Activated CD4-positive, alpha-beta memory T cell treated with anti-CD3 and anti-CD28 coated beads, Interleukin-2, amount 10 ng/mL, durations not matched to agents 7 days and 5 days (primary cell): ENCODE measurements at places on chromosomes 11 and 22.

- no peak for DNase-seq
These were observed 205.4 kb upstream of the SNX19 start for GRCh38 chr11:131121426-131122333.

DNA sequence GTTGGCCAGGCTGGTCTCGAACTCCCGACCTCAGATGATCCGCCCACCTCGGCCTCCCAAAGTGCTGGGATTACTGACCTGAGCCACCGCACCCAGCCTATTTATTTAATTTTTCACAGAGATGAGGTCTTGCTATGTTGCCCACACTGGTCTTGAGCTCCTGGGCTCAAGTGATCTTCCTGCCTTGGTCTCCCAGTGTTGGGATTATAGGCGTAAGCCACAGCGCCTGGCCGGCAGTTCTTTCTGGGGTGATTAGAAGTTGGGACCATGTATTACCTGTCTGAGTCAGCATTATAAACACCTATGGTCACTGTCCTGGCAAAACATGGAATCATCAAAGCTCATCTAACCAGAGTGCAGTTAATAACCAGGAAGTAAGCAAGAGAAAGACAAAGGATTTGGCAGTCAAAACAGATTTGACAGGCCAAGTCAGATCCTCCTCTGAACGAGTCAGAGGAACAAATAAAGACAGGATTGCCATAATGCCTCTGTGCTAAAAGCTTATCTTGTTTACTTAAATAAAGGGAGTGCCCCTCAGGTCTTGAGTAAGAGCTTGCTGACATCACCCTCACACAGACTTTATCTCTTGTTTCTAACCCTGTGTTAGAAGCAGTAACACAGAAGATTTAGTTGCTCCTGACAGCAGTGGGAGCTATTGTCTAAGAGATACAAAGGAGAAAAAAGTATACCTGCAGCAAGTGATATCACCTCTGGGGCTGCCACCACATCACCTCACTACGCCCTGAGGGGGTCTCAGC lies 3.7 kb downstream of the SERPIND1 start:
- DNase-seq: no peak

- no peak for DNase-seq
These were observed 93.1 kb upstream of the HORMAD2 start for GRCh38 chr22:29987137-29987536.

GRCh38 chr11:22130462-22131053 lies 62.3 kb upstream of the ANO5 start:
- DNase-seq: no peak

DNA sequence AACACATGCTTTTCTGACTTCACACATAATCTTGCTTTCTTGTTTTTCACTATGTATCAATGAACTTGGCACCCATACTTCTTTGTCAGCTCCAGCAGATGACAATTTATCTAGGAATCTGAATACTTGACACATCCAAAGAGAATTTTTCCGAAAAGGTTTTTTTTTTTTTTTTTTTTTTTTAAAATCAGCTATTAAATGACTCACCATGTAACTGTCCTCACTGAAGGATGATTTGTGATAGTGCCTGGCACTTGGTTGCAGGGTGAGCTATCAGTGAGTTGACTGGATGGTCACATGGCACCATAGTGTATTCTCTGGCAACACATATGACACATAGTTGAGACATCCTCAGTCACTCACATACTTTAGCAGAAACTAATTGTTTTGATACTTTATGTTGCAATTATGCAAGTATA lies 133.4 kb upstream of the E2F8 start:
- no peak for DNase-seq

DNA sequence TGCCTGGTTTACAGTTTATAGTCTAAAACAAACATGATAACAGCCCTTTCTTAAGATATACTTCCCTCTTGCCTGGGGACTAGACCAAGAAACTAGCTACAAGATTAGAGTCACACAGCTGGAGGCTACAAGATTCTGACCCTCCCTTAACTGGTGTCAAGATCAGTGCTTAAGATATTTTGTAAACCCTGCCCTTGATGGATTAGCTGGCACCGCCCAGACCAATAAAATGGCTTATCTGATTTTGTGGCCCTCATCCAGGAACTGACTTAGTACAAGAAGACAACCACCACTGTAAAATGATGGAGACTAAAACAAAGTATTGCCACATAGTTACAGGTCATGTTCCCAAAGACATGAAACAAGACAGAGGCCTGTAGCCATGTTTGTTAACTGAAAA lies 53.4 kb downstream of the FAM181B start:
- no peak for DNase-seq

DNA sequence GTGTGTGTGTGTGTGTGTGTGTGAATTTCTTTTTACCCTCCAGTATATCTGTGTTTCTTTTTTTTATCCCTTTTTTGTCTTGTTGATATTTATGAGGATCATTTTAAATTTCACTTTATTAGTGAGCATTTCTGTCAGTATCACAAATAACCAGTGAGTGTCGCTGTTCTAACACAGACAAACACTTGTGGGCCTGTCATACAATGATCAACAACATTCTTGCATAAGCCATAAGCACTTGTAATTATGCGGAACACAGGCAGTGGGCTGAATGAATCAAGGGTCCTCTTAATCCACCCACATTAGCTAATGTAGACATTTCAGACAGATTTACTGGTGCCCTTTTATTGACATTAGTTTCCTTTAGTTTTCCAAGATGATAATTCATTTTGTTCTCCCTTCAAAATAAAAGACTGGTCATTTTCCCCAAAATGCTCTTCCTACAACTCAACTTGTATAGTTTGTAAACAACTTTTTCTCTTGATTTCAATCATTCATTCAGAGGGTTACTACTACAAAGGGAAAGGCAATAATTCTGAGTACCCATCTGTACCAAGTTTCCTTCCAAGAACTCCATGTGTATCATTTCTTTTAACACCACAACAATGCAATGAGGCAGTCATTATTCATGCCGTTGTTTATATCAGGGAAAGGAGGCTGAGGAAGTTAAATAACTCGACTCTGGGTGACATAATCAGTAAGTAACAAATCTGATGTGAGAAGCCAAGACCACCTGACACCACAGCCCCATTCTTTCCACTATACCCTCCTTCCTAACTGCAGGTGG lies 34.5 kb upstream of the ANO3 start:
- no peak for DNase-seq

- DNase-seq: peak; percentile 76
These were observed 6.8 kb upstream of the CDKN1C start for GRCh38 chr11:2892215-2892966.

- DNase-seq: no peak
These were observed 10.3 kb upstream of the IGF2 start for GRCh38 chr11:2149460-2149859.

DNA sequence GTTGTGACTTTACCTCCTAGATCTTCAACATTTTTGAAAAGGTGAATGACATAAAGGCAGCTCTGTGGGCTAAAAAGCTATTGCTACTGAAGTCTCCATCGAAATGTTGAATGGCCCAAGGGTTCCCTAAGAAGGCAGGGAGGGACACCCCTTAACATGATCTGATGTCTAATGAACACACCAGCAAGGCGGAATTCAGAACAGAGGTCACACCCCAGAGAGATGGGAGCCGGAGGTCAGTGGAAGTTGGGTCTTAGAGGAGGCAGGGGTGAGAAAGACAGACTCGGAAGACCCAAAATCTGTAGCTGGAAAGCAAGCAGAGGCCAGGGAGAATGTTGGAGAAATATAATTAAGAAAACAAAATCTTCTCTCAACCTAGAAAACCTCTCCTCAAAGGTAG lies 79.0 kb downstream of the TRIM29 start:
- no peak for DNase-seq

DNA sequence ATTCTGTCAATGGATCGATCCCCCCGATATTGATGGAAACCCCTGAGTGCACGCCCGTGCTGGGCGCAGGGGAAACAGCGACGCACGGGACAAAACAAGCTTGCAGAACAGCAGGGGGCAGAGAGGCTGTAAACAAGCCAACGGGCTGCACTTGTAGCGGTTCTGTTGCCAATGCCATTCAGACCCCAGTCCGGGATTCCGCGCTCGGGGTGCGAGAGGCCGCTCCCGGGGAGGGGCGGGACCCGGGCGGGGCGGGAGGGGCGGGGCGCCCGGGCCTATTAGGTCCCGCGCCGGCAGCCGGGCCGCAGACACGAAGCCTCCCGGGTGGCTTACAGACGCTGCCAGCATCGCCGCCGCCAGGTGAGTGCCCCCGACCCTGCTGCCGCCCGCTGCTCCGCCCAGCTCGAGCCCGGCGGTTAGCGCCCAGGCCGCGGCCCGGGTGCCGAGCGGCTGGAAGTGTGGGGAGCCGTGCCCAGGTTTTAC lies at the start of gene BIK:
Gene BIK (plus strand): TSS at position 307 of the 483 bp plus-strand sequence. CDS start 13,273 bp downstream, outside the sequence.
- peak; percentile 58 for DNase-seq

DNA sequence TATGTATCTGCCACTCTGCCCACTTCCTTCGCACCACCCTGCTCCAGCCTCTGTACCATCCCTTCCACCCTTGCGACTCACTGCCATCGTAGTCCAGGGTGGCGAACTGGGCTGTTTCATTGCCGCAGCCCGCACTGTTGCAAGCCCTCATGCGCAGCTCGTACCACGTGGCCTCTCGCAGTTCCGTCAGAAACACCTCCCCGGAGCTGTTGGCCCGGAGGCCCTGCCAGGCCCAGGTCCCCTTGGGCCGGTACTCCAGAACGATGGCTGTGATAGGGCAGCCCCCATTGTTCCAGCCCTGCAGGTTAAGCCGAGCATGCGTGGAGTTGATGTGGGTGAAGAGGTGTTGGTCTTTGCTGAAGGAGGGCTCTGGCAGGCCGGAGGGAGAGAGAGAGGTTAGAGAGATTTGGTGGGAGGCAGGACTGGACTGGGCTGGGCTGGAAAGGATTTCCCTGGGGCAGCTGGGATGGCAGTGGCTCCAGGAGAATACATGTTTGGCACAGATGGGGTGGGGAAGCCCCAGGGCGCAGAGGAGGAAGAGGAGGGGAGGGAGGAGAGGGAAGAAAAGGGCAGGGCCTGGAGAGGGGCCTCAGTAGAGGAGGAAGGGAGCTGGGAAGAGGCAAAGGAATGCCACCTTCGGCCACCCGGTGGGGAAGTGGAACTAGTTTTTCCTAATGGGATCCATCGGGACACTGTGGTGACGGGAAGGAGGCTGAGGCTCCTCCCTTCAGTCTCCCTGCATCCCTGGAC lies 109.6 kb downstream of the CEP164 start:
- DNase-seq: no peak

- DNase-seq: no peak
These were observed 14.4 kb downstream of the ZBTB16 start for GRCh38 chr11:114073828-114074381.

DNA sequence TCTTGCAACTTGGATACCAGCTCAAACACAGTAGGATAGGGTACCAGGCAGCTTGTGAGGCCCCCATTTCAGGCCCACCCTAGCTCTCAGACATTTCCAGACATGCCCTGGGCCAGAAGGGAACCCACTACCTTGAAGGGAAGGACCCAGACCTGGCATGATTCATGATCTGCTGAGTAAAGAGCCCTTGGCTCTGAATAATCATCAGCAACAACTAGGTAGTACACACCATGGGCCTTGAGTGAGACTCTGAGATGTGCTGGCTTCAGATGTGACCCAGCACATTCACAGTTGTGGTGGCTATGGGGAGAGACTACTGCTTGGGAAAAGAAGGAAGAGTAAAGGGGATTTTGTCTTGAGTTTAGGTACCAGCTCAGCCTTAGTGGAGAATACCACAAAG lies 23.6 kb downstream of the JRKL start:
- DNase-seq: no peak

DNA sequence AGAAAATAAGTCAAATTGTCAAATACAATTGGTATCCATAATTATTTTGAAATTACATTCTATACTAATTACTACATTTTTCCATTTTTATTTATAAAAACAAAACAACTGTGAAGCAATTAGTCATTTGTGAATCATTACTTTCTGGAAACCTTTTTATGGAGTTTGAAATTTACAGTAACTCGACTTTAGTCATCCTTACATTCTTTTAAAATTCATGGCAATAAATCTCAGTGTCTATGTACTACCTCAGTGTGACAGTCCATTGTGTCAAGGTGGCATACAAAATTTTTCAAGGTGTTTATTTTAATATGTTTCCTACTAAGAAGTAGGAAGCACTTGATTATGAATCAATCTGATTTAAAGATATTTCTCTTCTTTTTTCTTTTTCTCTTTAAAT lies 1949.4 kb upstream of the RAG2 start:
- no peak for DNase-seq

DNA sequence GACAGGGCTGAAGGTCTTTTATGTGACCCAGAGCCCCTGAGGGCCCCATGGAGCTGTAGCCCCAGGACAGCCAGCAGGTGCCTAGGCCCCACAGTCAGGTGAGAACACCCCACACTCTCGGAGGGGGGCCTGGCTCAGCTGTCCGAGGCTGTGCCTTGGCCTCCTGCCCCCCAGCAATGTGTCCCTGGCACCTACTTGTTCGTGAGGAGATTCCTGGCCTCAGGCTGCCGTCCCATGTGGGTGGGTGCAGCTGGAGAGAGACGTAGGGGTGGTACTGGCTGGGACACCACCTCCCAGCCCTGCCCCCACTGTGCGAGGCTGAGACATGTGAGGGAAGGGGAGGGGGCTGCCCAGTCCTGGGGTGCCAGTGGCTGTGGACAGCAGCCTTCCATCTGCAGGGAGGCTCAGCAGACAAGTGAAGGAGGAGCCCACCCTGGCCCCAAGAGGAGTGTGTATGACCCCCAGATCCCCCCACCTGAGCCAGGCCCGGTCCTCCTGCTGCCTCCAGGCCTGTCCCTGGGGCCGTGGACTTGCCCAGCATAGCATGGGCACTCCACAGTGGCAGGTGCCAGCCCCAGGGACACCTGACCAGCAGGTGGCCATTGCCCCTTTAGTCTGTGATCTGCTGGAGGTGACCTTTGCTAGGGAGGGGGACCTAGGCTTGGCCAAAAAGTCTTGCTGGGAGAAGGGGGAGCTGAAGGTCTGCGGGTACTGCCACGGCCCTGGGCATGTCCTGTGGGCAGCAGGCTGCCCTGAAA lies 17.0 kb downstream of the IL17REL start:
- no peak for DNase-seq

- DNase-seq: no peak
These were observed 56.8 kb upstream of the ALKBH3 start for GRCh38 chr11:43823851-43824250.

GRCh38 chr11:47917599-47918369 lies 62.6 kb upstream of the PTPRJ start:
- no peak for DNase-seq

DNA sequence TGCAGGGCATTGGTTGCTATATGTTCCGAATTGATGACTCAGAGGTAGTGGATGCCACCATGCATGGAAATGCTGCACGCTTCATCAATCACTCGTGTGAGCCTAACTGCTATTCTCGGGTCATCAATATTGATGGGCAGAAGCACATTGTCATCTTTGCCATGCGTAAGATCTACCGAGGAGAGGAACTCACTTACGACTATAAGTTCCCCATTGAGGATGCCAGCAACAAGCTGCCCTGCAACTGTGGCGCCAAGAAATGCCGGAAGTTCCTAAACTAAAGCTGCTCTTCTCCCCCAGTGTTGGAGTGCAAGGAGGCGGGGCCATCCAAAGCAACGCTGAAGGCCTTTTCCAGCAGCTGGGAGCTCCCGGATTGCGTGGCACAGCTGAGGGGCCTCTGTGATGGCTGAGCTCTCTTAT lies 5.4 kb upstream of the TTC36 start:
- DNase-seq: no peak

GRCh38 chr22:20127869-20128618 lies 3.6 kb upstream of the ZDHHC8 start:
- DNase-seq: no peak

GRCh38 chr11:13896175-13896980 lies 66.1 kb upstream of the SPON1 start:
- no peak for DNase-seq

- no peak for DNase-seq
These were observed 36.3 kb downstream of the SLC5A1 start for GRCh38 chr22:32079130-32080089.

GRCh38 chr11:103110391-103110790 lies 1.2 kb downstream of the DYNC2H1 start:
- no peak for DNase-seq
